ENCODE measurements at places on chromosomes 13 and 19.

DNA sequence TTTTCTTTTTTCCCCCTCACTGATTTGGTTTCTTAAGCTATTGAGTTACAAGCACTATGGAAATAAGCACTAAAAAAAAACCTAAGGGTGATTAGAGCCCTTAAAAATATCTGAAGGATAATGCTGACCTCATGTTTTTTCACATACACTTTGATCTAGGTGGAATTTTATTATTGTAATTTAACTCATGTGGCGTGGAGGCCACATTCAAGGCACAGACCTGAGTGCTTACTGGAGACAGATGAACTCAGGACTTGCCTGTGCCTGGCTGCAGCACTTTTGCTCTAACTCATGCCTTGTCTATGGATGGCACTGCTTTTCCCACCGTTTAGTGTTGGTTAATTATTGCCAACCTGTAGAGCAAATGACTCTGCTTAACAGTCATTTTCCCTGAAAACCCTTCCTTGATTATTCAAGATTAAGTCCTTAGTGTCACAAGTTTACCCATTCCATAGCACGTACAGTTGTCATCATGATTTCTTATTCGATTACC is 541.4 kb downstream of the GPC6 start:
- DNase-seq = no peak

GRCh38 chr13:65454403-65454802 is 1775.7 kb downstream of the PCDH9 start:
- no peak for DNase-seq

DNA sequence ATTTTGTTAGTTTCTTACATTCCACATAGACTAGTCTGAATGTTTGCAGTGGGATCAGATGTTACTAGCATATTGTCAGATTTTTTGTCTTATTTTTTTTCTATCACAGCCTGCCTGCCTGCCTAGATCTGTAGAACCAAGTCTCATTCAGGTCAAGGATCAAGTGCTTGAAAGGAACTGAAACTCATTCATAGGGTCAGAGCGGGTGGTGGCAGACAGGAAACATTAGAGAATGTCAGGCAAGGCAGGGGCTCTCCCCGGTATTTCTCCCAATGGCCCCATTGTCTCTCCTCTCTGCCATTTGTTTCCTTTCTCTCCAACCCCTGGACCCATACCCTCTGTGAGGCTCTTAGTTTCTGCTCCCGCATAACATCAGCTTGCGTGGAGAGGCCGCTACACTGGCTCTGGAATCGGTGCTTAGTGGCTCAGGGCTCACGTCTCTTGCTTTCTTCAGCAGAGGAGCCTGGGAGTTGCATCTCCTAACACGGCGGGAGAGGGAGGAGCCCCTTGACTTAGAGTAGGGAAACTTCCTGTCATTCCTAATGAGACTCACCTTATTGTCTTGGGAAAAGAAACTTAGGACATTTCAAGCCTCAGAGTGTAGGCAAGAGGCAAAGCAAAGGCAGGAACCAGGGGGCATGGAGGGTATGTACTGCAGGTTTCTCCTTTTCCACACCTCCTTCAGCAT is 35.6 kb upstream of the SPATA13 start:
- no peak for DNase-seq

- no peak for DNase-seq
These were observed 39.5 kb upstream of the ZNF536 start for GRCh38 chr19:30332445-30333234.

GRCh38 chr19:42601811-42602443 is 7.2 kb upstream of the CEACAM8 start:
- DNase-seq = no peak

GRCh38 chr13:19171563-19171962 is 10.1 kb downstream of the TUBA3C start:
- DNase-seq = no peak

- no peak for DNase-seq
These were observed 850 bp downstream of the KLF5 start for GRCh38 chr13:73059460-73060250.

- DNase-seq = no peak
These were observed 121.1 kb downstream of the IRS2 start for GRCh38 chr13:109665240-109665639.

DNA sequence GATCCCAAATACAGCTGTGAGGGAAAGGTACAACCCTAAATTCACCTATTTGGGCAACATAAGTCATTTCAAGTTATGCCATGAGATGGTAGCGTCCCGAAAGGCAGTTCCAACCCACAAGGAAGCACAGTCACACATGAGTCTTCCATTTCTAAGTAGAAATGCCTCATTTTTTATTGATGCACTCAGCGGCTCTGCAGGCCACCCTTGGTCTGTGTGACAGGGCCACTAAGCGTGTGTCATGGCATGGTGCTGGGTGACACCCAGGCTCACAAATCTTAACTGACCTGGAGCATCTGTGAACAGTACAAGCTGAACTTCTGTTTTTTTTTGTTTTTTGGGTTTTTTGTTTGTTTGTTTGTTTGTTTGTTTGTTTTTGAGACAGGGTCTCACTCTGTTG is 15.1 kb downstream of the RAB20 start:
- no peak for DNase-seq

GRCh38 chr19:35184884-35185283 is 30.3 kb downstream of the FXYD5 start:
- no peak for DNase-seq

DNA sequence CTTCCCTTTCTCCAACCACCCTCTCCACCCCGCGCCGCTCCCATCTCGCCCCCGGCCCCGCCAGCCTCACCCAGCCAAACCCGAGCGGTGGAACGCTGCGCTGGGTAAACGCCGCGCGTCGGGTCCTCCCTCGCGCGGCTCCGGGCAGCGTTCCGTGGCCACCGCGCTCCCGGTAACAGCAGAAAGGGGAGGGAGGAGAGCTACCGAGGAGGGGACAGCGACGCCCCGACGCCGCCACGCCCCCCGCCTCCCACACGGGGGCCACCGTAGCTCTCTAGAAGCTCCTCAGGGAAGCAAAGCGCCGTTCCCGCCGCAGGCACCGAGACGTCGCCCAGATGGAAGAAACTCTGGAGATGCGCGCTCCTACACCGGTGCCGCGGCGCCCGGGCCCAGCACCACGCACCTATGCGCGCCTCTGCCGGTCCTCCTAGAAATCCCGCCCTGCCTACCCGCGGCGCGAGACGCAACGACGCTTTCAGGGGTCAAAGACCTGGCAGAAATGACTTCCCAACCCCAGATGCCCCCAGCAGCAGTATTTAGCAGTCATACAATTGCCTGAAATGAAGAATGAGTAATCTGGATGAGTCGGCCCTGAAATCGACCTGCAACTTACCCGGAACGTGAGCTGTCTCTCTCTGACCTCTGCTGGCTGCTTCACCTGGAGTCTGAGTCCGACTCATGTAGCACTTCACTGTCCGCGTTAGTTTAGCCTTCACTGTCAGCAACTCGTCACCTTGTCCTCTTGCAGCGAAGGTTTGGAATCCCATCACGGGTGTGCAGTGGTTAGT is at the start of gene RUBCNL:
RUBCNL (minus strand) TSS at position 189 of the 788 bp plus-strand sequence. CDS start 14,777 bp downstream, outside the sequence.
- no peak for DNase-seq

Data from skeletal muscle cell (primary cell).